SIG-M5 (cell line): ENCODE measurements at places on chromosomes 2 and 18.

DNA sequence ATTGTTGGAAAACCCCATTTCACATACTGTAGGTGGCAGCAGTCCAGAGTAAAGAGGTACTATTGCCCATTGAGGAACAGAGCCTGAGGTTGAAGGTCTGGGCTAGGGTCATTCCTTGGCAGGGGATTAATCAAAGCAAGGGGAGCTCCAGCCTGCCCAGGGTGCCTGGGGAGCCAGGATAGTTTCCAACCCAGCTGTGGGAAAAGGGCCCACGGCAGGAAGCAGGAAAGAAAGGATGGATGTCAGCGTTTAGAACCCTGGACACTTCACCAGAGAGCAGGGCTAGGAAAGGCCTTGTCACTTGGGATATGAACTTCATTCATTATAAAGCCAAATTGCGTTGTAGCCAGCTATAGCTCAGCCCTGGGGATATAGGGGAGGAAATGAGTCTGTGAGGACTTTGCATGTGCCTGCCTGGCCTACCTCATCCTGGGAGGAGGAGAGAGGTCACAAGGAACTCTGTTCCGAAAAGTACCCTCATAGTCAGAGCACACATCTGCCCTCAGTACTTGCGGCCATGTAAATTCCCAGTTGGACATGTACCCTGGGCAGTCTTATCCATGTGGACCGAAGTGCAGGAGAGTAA, 140.2 kb upstream of the COPS8 start:
- no peak for DNase-seq

GRCh38 chr18:22650247-22650646, 232.5 kb upstream of the CTAGE1 start:
- DNase-seq = no peak

GRCh38 chr2:48129293-48129950, 223.1 kb upstream of the FBXO11 start:
- DNase-seq = no peak

GRCh38 chr2:84849271-84849952, 31.5 kb downstream of the TRABD2A start:
- no peak for DNase-seq

- no peak for DNase-seq
These were observed 267.6 kb upstream of the LYPD1 start for GRCh38 chr2:132937629-132938028.

GRCh38 chr18:44683556-44683955, 2.9 kb downstream of the SETBP1 start:
- DNase-seq = no peak

DNA sequence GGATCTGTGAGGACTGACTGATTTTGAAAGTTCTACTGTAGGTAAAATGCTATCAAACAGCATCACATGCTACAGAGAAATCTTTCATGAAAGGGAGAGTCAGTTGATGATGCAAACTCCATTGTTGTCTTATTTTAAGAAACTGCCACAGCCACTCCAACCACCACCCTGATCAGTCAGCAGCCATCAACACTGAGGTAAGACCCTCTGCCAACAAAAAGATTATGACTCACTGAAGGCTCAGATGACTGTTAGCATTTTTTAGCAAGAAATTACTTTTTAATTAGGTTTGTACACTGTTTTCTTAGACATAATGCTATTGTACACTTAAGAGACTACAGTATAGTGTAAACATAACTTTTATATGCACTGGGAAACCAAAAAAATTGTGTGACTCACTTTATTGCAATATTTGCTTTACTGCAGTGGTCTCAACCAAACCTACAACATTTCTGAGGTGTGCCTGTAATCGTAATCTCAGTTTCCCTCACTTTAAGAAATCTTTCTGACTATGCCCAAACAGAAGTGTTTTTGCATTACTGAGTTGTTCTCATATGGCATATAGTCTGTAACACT, 42.8 kb downstream of the METTL8 start:
- DNase-seq = peak; percentile 41

DNA sequence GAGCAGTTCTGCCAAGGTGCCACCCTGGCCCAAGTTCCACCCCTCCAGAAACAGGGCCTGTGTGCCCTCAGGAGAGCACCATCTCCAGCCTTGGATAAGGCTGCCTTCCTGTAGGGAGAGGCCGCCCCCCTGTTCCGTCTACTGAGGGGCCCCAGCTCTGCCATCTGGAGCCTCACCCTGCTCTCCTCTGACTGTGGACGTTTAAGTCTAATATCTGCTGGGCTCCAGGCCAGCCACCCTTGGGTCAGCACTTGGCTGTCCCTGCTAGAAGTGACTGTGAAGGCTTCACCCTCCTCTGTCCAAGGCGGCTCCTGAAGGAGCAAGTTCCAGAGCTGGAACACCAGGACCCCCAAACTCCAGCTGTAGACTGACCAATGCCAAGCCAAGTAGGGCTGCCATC, 26.3 kb downstream of the RHOB start:
- DNase-seq = no peak
